ENCODE measurements at places on chromosomes 12 and 14.
A peak's percentile ranks its signal among the peaks of the same experiment; 100 is the strongest.

GRCh38 chr14:32254952-32255679 is 52.0 kb upstream of the RNU6-8 start:
- peak; percentile 28 for DNase-seq

DNA sequence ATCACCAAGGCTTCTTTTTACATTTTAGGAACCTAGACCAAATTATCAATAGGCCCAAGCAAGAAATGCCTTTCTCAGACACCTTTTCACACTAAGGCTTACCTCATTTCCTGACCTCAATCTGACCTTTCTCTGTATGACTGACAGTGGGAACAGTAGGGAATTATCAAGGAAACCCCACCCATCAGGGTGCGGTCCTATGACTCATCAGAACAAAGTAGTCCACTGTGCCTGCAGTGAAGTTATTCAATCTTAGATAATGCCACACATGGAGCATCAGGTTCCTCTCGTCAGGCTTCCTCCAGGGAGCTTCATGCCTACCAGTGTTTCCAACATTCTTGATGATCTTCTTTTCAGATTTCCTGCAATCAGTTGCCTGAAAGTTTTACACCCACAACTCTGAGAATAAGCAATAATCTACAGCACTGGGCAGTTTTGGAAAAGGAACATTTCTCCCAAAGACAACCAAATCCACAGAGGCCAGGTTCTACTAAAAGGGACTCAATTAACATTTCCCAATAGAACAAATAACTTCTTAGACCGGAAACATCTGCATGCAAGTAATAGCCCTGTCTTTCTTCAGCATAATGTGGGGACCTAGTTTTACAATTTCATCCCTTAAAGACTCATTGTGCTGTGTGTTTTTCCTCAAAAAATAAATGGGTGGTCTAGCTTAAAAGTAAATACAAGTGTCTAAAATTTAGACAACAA is 35.9 kb upstream of the TMTC2 start:
- DNase-seq: no peak

- no peak for DNase-seq
Measured at GRCh38 chr12:76706101-76706500, 57.8 kb upstream of the ZDHHC17 start.

DNA sequence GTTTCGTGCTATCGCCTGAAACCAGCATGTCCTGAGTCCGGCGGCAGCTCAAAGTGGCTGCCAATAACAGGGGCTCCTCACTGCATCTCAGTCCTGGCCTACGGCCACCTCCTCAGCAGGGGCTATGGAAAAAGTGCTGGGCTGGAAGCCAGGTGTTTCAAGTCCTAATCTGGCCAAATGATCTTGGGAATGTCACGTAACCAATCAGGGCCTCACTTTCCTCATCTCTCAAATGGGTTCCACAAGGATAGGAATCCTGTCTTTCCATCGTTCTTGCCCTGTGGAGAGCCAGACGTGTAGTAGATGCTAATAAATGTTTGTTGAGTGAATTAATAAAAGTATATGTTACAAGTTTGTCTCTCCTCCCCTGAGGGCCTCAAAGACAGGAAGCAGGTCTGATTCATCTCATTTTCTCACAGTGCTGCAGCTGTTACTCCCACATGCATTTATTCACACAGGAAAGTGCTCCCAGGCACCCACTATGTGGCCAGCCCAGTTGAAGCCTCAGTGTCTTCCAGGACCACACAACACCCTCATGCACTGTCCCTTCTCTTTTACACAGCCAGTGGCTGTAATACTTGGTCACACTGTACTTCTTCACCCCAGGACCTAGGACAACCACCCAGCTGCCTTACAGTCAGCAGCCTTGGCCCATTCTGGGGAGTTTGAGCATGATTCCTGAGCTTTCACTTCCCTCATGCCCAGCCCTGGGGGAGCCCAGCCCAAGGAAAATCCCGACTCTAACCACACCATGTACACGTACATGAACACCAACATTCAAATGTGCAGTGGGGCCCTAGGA is 5.0 kb downstream of the CMKLR1 start:
- peak; percentile 56 for DNase-seq

DNA sequence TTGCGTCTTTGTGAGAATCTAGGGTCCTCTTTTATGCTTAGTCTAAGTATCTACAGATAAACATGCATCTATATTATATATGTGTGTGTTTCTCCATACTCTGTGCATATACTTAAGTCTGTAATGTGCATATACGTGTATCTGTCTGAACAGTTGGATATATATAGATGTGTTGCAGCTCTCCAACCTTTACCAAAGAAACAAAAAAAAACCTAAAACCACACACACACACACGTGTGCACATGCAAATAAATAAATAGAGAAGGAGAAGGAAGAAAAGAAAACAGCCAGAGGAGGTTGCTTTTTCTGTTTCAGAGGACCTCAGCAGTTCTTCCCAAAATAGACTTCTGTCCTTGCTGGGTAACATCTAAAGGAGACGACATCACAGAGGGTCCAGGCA is 244.9 kb downstream of the CACNA1C start:
- no peak for DNase-seq

DNA sequence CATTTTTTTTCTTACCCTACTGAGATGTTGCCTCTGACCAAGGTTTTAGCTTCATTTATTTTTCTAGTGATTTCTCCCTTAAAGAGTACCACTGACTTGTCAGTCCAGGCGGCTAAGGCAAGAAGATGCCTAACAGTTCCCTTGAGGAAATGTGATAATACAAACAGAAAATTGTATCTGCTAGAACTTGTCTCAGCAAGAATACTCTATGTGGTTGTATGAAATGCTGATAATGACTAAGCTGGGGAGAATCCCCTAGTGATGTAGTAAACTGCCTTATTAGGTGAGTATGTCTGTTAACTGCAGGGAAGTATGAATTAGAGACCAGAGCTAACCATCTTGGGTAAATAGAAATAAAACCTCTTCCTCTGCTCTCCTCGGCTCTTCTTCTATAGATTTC is 6.7 kb downstream of the C12orf54 start:
- DNase-seq: no peak

- DNase-seq: no peak
Measured at GRCh38 chr12:75611041-75611440, 99.6 kb upstream of the KRR1 start.

DNA sequence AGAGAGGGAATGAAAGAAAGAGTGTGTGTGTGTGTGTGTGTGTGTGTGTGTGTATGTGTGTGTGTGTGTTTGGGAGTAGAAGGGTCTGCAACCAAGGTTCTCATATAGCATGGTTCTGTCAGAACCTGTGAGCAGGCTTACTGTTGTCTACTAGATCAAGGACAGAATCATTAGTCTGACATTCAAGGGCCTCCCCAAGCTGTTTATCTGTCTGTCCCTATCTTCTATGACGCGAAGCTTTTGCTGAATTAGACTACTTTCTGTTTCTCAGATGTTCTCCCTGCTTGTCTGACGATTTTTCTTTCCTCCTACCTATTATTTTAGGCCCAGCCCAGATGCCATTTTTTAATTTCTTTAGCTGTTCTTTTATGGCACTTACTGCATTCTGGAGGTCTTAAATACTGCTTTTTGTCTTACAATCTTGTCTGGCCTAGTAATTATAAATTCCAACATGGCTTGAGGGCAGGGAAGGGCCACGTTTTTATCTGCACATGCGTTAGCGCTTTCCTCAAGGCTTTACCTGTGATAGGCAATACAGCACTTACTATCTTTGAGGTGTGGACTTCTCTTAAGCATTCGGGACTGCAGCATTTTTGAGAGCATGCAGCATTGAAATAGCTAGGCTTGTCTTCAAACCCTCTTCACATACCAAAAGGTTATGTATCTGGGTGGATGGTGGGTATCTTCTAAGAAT is 150.2 kb downstream of the TTLL5 start:
- DNase-seq: no peak

DNA sequence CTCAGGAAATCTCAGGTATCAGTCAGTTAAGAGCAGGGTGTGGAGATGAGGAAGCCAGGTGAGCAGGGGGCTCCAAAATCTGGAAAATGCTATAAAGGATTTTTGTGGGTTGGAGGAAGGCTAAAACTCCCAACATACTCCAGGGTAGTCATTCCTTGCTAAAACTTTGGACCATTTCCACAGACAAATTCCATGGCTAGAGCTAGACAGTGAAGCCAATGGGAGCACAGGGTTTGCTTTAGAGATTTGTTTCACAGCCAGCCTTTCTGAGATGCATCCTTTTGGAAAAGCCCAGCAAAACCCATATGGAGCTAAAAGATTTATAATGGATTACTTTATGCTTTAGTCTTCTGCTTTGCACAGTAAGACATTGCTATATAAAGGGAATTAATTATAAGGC is 146.5 kb downstream of the SAMD4A start:
- no peak for DNase-seq

- no peak for DNase-seq
Measured at GRCh38 chr12:75937486-75937885, 94.1 kb downstream of the PHLDA1 start.

- DNase-seq: peak; percentile 97
Measured at GRCh38 chr14:51547260-51547659, 104.5 kb upstream of the FRMD6 start.

GRCh38 chr14:27506272-27506671 is 908.4 kb upstream of the NOVA1 start:
- no peak for DNase-seq

GRCh38 chr12:116009805-116010204 is 267.7 kb downstream of the MED13L start:
- no peak for DNase-seq

DNA sequence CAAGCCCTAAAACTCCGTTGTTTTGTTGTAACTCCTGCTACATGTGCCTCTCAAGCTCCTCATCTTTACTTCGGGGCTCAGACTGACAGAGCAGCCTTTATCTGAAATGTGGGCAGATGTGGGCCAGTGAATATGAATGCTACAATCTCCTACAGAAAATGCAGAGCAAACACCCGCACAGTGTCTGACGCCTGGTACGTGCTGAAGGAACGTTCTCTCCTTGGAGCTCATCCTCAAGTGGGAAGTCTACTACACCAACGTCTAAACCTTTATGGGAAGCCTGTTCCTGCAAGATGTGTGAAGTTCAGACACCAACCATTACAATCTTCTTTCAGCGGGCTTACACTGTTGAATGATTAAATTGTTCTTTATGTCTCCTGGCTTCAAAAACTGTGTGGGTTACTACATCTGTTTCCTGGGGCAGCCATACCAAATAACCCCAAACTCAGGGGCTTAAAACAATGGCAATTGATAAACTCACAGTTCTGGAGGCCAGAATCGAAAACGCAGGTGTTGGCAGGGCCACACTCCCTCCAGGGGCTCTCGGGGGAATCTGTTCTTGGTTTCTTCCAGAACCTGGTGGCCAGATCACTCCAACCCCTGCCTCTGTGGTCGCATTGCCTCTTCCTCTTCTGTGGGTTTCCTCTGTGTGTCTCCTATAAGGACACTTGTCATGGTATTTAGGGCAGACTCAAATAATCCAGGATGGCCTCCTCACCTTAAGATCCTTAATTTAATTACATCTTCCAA is 179.7 kb upstream of the PLXNC1 start:
- DNase-seq: no peak

DNA sequence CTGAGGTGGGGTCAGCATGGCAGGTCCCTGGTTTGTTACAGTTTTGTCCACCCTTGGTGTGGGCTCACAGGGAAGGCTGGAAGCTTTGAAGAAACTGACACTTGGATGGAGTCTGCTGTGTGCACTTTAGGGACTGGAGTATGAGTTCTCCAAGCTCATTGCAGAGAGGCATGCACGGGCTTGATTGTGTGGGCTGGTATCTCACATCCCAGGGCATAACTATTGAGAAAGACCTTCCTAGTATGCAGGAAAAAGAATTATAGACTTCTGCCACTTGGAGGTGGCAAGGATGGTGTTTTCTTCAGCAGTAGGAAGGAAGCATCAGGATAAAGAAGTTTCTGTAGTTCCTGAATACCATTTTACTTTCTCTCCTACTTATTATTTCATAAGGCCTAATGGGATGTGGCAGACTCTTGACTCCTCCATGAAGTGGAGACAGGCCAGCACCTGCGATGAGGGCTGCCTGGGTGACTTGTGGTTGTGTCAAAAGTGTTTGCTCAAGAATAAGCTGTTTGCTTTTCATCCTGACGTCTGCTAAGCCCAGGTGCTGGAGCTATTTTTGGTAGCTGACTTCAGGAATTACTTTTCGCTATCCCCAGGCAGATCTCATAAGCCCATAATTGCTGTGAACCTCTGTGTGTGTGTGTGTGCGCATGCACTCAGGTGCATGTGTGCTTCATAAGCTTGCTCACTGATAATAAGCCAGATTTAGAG is 125.8 kb downstream of the KTN1 start:
- DNase-seq: no peak

DNA sequence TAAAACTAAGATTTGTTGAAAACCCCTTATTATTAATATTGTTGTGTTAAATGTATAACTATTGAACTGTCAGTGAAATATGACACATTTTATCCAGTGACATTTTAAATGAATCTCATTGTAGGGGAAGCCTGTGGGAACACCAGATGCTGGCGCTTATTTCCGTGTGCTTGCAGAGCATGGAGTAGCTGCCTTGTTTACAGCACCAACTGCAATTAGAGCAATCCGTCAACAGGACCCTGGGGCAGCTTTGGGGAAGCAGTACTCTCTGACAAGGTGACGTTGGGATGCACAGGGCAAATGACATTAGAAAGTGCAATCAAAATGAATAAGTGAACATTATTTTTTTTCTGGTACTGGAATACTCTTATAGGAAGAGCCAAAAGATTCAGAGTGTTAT is 96.8 kb downstream of the ACSS3 start:
- DNase-seq: no peak

DNA sequence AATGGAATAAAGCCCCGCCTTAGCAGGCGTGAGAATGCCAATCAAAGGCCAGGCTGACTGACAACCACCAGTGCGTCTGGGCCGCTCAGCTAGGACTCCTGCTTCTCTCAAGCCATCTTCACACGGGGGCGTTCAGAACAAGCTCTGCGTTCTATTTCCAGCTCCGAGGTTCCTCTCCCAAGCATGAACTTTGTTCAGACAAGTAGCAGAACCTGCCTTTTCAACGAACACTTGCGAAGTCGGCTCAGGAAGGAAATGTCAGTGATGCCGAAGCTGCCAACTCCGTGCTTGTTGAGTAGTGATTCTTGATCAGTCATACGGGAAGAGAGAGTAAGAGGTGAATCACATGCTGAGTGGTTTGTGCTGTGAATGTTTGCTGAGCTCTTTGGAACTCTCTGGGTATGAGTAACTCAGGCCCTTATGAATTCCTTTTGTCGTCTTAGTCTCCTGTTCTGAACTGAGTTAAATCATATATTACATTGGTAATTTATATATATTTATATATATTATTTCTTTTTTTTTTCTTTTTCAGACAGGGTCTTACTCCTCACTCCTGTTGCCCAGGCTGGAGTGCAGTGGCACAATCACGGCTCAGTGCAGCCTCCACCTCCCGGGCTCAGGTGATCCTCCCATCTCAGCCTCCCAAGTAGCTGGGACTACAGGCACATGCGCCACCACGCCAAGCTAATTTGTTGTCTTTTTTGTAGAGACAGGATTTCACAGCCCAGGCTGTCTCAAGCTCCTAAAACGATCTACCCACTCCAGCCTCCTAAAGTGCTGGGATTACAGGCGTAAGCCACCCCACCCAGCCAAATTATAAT is 29.4 kb upstream of the BCL7A start:
- DNase-seq: peak; percentile 91

GRCh38 chr12:42568952-42569915 is 20.3 kb downstream of the PRICKLE1 start:
- DNase-seq: no peak

GRCh38 chr14:104370256-104370870 is 209.2 kb upstream of the C14orf180 start:
- no peak for DNase-seq

GRCh38 chr12:121490401-121491281 is 90.2 kb downstream of the KDM2B start:
- no peak for DNase-seq
